Heart left ventricle (tissue), 16 donors: ENCODE measurements at places on chromosomes 16 and 17. TPM values are rescaled to one million over a fixed set of nuclear protein-coding genes. Genes with fewer than 3 reads are reported as not detected.

The CNTROB gene
- 13.7 TPM for total RNA-seq

DNA sequence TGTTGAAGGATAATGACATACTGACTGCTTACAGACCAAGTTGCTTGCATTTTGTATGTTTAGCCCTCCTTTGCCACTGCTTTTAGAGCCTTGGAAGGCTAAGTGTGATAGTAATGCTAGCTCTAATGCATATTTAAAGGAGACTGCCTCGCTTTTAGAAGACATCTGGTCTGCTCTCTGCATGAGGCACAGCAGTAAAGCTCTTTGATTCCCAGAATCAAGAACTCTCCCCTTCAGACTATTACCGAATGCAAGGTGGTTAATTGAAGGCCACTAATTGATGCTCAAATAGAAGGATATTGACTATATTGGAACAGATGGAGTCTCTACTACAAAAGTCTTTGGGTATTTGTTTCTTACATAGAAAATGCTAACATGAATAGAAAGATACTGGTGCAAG, 19.1 kb downstream of the CAPNS2 start:
- peaks cover 25% of the 10 kb centered on the region for H3K36me3 ChIP-seq
- H3K27ac ChIP-seq: no peak overlapping the region
- H3K4me3 ChIP-seq: no peak overlapping the region
- H3K27me3 ChIP-seq: no peaks in the 10 kb centered on the region
- DNase-seq: no peak
- H3K4me1 ChIP-seq: no peaks in the 10 kb centered on the region

DNA sequence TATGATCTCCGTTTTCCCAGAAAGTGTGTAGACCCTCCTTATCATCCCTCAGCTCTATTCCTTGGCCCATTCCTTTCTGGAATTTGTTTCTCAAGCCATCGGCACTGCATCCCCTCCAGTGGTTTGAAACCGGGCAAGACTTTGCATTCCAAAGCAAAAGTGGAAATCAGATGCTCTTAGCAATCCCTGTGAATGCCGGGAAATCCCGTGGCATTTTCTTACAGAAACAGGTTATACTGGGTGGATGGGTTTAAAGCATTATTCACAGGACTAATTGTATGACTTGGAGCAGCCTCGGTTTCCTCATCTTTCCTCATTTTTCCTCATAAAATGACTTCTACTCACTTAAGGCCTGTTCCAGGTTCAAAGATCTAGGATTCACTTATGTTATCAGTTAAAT, 52.0 kb downstream of the MAP2K6 start:
- H3K27me3 ChIP-seq: no peaks in the 10 kb centered on the region
- DNase-seq: no peak
- no peak overlapping the region for H3K27ac ChIP-seq

The CSH1 gene
- total RNA-seq: not detected

GRCh38 chr16:68486502-68487202, 38.3 kb upstream of the SMPD3 start:
- H3K27me3 ChIP-seq: no peaks in the 10 kb centered on the region
- H3K27ac ChIP-seq: no peak overlapping the region
- DNase-seq: no peak
- H3K4me3 ChIP-seq: no peak overlapping the region

- H3K4me3 ChIP-seq: no peak overlapping the region
- no peaks in the 10 kb centered on the region for H3K4me1 ChIP-seq
- no peak for DNase-seq
- no peaks in the 10 kb centered on the region for H3K27me3 ChIP-seq
- H3K36me3 ChIP-seq: no peaks in the 10 kb centered on the region
Observed at GRCh38 chr17:67801626-67802175, 23.6 kb upstream of the BPTF start.

DNA sequence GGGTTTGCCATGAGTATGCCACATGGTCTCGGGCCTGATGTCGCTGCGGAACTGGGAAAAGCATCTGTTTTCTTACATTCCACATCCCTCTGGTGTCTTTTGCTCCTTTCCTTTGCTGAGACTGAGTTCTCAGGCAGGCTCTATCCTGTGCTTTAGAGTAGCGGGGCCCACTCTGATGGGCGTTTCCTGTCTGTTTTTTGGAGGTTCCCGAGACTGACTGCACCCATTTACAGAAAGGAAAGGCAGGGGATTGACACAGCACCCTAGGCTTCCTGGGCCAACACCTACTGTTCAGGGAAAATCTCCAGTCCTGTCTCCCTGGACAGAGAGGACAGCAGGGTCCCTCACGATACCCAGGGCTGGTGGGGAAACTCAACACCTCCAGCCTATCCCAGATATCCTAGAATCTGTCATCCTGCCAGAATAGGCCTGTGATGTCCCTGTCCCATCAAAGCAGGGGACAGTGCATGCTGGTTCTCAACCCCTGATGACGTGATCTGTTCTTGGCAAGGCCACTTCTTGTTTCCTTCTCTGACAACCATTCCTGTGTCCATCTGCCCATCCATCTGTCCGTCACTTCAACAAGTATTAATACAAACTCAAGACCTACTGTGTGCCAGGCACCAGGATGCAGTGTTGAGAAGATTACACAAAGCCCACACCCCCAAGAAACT, 42.2 kb downstream of the ACTG1 start:
- no peak for DNase-seq
- H3K36me3 ChIP-seq: no peaks in the 10 kb centered on the region
- H3K27ac ChIP-seq: no peak overlapping the region
- H3K4me1 ChIP-seq: no peaks in the 10 kb centered on the region
- H3K4me3 ChIP-seq: no peak overlapping the region
- H3K27me3 ChIP-seq: no peaks in the 10 kb centered on the region

The TMC5 gene
- total RNA-seq: not detected

The KRT39 gene
- not detected for total RNA-seq

The CHST5 gene
- total RNA-seq: 0.15 TPM

DNA sequence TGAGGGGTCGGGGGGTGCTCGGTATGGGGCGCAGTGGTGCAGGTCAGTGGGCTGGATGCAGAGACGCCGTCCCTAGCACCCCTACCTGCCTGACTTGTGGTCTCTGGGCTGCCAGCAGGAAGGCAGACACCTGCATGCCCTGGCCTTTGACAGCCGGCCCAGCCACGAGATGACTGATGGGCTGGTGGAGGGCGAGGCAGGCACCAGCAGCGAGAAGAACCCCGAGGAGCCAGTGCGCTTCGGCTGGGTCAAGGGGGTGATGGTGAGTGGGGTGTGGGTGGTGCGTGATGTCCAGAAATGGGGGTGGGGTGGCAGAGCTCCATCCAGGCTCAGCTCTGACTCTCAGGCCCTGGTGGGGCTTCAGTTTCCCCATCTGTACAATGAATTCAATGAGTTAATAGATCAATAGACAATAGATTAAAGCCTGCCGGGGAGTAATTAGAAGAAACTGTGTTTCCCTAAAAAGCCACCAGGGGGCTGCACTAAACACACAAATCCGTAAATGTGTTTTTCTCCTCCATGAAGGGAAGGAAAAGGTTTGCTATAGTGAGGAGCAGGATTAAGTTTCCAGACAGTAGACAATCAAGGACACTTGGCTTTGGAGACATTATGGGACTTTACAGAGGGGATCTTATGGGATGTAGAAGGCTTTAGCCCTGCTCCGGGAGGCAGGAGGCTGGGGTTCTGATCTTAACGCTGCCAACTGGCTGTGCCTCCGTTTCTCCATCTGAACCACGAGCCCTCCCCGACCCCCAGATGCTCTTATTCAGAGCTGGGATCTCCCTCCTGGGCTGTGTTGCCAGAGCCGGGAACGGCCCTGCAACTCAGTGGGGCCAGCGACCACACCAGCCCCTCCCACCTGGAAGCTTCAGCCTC, 2.2 kb downstream of the SLC12A3 start:
- no peaks in the 10 kb centered on the region for H3K36me3 ChIP-seq
- DNase-seq: no peak
- no peak overlapping the region for H3K4me3 ChIP-seq
- H3K4me1 ChIP-seq: no peaks in the 10 kb centered on the region

DNA sequence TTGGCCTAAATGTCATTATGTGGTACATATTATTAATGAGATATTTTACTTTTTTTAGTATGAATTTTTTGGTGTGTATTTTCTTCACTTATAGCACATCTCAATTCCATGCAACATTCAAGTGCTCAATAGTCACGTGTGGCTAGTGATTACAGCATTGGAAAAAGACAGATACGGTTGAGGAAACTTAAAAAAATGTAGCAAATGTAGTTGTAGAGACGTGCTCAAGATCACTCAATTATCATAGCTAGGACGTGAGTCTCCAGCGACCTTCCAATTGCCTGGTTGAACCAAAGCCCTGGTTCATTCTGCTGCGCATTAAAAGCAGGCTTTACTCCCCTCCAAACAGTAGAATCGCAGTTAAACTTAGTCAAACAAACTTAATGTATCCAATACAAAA, 1.2 kb upstream of the LIG3 start:
- no peak overlapping the region for H3K27ac ChIP-seq
- peaks cover 15% of the 10 kb centered on the region for H3K36me3 ChIP-seq
- H3K27me3 ChIP-seq: no peaks in the 10 kb centered on the region
- H3K4me3 ChIP-seq: no peak overlapping the region
- H3K4me1 ChIP-seq: peaks cover 21% of the 10 kb centered on the region
- DNase-seq: no peak

DNA sequence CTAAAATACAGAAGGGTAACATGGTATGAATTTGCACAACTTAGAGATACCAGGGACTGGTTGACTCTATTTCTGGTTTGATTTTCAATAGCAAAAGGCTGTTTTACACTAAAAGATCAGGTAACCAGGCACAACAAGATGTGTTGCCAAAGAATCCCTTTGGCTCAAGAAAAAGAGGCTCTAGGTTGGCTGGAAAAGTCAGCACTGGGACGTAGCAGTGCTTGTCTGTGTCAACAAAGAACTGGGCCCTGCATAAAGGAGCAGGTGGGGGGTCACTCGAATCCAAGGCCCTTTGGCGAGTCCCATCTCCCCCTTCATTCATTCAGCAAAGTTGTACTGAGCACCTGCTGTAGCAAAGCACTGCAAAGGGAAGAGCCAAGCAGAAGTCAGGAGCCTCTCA, 18.4 kb downstream of the SDR42E1 start:
- H3K27ac ChIP-seq: no peak overlapping the region
- no peaks in the 10 kb centered on the region for H3K27me3 ChIP-seq
- H3K4me3 ChIP-seq: no peak overlapping the region

- no peaks in the 10 kb centered on the region for H3K27me3 ChIP-seq
- no peak for DNase-seq
- peaks cover 38% of the 10 kb centered on the region for H3K36me3 ChIP-seq
- peaks cover 21% of the 10 kb centered on the region for H3K4me1 ChIP-seq
Observed at GRCh38 chr17:28346746-28347246, 10.5 kb downstream of the POLDIP2 start.

DNA sequence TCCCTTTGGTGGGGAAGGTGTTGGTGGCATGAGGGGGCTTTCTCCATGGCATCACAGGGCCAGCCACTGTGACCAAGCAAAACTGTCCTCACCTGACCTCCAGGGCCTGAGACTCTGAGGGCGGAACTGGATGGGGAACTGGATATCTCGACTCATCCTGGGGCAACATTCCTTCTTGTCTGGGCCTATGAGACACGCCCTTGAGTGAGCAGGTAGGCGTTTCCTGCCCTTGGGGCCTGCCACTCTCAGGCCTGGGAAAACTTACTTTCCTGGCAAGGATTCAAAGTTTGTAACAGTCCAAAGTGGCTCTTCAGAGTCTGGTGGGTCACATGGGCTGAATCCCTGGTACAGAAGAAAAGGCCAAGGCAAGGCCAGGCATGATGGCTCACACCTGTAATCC, 9.6 kb downstream of the MT1X start:
- no peak overlapping the region for H3K4me3 ChIP-seq
- no peaks in the 10 kb centered on the region for H3K27me3 ChIP-seq
- H3K36me3 ChIP-seq: no peaks in the 10 kb centered on the region
- H3K4me1 ChIP-seq: no peaks in the 10 kb centered on the region
- DNase-seq: no peak
- peak overlapping the region; percentile 16 for H3K27ac ChIP-seq

GRCh38 chr17:27572665-27573064, 58.3 kb upstream of the LGALS9 start:
- no peak overlapping the region for H3K4me3 ChIP-seq
- DNase-seq: no peak
- H3K27me3 ChIP-seq: no peaks in the 10 kb centered on the region
- H3K27ac ChIP-seq: no peak overlapping the region
- peaks cover 40% of the 10 kb centered on the region for H3K4me1 ChIP-seq

DNA sequence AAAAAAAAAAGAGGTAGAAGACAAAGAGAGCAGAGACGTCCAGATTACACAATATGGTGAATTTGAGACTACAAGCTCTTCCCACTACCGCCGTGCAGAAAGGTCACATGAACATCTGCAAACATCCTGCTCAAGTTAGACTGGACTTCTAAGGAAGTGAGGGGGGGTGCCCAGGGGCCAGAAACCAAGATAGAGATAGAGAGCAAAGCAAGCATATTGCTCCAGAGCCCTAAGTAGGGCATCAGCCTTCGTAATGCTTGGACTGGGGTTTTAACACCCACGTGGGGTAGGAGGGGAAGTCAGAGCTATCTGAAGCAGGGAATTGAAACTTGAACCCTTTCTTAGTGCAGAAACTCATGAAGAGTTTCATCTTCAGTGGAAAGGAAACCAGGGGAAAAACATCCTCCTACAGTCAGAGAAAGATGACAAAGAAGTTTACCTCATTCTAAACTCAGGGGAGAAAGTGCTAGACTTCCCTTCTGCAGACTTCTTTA, 8.7 kb downstream of the CLEC19A start:
- H3K4me3 ChIP-seq: no peak overlapping the region
- no peaks in the 10 kb centered on the region for H3K4me1 ChIP-seq
- no peaks in the 10 kb centered on the region for H3K27me3 ChIP-seq
- peak; percentile 82 for DNase-seq

DNA sequence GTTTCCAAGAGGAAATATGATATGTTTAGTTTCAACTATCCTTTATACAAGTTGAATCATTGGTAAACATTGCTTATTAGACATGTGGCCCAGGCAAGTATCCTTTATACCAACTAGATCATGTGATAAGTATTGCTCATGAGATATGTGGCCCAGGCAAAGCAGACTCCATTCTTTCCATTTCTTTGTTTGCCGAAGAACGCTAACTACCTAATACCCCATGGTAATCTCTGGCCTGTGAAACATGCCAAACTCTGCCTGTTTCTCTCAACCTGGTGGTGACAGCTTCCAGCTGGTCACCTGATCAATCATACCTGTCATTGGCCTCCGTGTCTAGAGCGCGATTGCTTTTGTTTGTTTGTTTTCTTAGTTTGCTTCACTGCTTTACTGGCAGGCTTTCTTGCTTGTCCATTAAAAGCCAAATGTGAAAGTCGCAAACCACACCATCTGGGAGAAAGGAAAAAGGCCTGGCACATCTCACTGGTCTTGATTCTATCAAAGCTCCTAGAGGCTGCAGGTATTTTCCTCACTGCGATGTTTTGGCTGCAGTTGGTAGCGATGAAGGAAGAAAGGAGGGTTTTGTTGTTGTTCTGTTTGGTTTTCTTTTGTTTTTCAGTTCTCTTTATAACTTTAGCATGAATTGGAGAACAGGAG, 686.2 kb downstream of the KCNJ2 start:
- H3K27ac ChIP-seq: no peak overlapping the region
- DNase-seq: no peak
- no peaks in the 10 kb centered on the region for H3K4me1 ChIP-seq
- H3K36me3 ChIP-seq: no peaks in the 10 kb centered on the region
- no peaks in the 10 kb centered on the region for H3K27me3 ChIP-seq

The PRM1 gene
- total RNA-seq: not detected

The LGALS9B gene
- not detected for total RNA-seq

GRCh38 chr16:65769776-65770438, 596.6 kb upstream of the CDH5 start:
- DNase-seq: no peak
- H3K4me1 ChIP-seq: no peaks in the 10 kb centered on the region
- H3K27ac ChIP-seq: no peak overlapping the region
- H3K27me3 ChIP-seq: no peaks in the 10 kb centered on the region
- H3K4me3 ChIP-seq: no peak overlapping the region
- no peaks in the 10 kb centered on the region for H3K36me3 ChIP-seq

GRCh38 chr17:3919123-3919624, 2.9 kb upstream of the P2RX1 start:
- H3K36me3 ChIP-seq: no peaks in the 10 kb centered on the region
- H3K27ac ChIP-seq: peak overlapping the region; percentile 26
- peak; percentile 72 for DNase-seq
- H3K27me3 ChIP-seq: no peaks in the 10 kb centered on the region
- H3K4me3 ChIP-seq: no peak overlapping the region
- H3K4me1 ChIP-seq: peaks cover 30% of the 10 kb centered on the region
